ENCODE measurements at places on chromosomes 1 and 21. TPM values are rescaled to one million over a fixed set of nuclear protein-coding genes. Genes with fewer than 3 reads are reported as not detected.

- H3K27me3 ChIP-seq, result peaks cover 8% of the 10 kb centered on the region
- peaks cover 32% of the 10 kb centered on the region for H3K4me1 ChIP-seq
- no peaks in the 10 kb centered on the region for H3K36me3 ChIP-seq
- H3K27ac ChIP-seq, result no peak overlapping the region
- no peak overlapping the region for H3K4me3 ChIP-seq
Observed at GRCh38 chr1:160101717-160102522, 3.5 kb upstream of the IGSF8 start.

- DNase-seq, result no peak
- H3K27ac ChIP-seq, result no peak overlapping the region
- no peaks in the 10 kb centered on the region for H3K36me3 ChIP-seq
Observed at GRCh38 chr1:188433425-188433824, 1604.7 kb downstream of the PLA2G4A start.

DNA sequence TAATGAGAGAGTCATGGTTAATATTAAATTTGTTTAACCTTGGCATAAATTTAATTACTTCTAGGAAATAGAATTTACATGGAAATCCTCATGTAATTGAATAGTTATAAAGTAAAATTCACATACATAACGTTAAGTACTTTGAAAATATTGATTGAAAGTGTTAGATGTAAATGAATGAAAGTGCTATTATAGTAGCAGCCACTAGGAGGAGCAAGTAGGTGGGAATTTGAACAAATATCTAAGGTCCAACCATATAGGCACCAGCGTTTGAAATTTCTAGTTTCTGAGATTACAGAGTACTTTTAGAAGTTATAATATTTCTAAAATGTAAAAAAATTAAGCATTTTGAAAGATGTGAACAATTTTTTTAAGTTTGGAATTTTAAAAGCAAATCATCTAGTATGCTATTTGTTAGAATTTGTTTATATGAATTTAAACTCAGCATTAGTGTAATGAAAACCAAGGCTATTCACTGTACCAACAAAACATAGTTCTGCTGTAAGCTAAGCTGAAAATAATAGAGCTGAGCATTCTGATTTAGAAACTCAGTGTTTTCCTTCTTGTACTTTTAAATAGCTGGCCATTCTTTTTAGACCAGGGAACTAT, 3.3 kb downstream of the B3GALT2 start:
- no peaks in the 10 kb centered on the region for H3K27me3 ChIP-seq
- peak overlapping the region; percentile 65 for H3K4me3 ChIP-seq

- H3K27me3 ChIP-seq, result no peaks in the 10 kb centered on the region
- DNase-seq, result no peak
- H3K27ac ChIP-seq, result no peak overlapping the region
- peaks cover 24% of the 10 kb centered on the region for H3K4me1 ChIP-seq
- peaks cover 2% of the 10 kb centered on the region for H3K36me3 ChIP-seq
Observed at GRCh38 chr1:90919900-90920299, 101.9 kb downstream of the ZNF644 start.

Gene SLC6A17
- 1.6 TPM for total RNA-seq

Gene G0S2
- 0.69 TPM for total RNA-seq

Gene BEST4
- total RNA-seq, result 0.19 TPM

Gene NUP210L
- total RNA-seq, result 0.19 TPM
